Vagina (tissue), 2 donors: ENCODE measurements at places on chromosomes 3 and 15.

DNA sequence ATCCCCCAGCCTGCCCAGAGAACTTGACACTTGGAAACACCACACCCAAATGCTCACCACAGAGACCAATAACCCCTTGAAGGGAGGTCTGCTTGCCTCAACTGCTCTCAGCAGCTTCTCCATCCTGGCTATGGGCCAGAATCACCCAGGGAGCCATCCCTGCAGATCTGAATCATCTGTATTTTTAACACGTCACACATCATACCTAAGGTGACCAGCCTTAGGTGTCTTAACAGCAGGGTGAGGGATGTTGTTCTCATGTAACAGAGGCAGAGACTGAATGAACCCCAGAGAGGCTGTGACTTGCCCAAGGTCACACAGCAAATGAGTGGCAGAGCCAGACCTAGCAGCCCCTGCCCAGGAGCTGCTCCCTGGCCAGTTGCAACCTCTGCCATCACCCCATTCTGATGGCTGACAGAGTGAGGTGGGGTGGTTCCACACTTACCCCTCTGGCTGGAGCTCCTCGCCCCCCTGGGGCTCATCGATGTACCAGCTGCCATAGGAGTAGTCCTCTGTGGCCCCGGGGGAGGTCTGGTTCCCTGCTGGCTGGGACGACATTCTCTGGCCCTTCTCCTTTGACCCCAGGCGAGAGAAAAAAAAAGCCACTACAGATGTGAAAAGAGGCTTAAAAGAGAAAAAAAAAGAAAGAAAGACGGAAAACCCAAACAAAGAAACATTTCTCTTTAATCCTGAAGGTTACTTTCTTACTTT lies 722 bp downstream of the STRA6 start:
- no peak for DNase-seq
- H3K27ac ChIP-seq: peak overlapping the region; percentile 72
- H3K4me3 ChIP-seq: no peak overlapping the region

GRCh38 chr3:47344971-47345370 lies 35.9 kb upstream of the PTPN23 start:
- H3K4me3 ChIP-seq: no peak overlapping the region
- H3K36me3 ChIP-seq: no peaks in the 10 kb centered on the region
- H3K4me1 ChIP-seq: no peaks in the 10 kb centered on the region
- DNase-seq: no peak

- H3K27me3 ChIP-seq: no peaks in the 10 kb centered on the region
- no peak for DNase-seq
- H3K27ac ChIP-seq: no peak overlapping the region
- H3K4me1 ChIP-seq: no peaks in the 10 kb centered on the region
- H3K4me3 ChIP-seq: no peak overlapping the region
- H3K36me3 ChIP-seq: peaks cover 77% of the 10 kb centered on the region
Measured at GRCh38 chr3:42562047-42562907, 19.5 kb downstream of the SEC22C start.

DNA sequence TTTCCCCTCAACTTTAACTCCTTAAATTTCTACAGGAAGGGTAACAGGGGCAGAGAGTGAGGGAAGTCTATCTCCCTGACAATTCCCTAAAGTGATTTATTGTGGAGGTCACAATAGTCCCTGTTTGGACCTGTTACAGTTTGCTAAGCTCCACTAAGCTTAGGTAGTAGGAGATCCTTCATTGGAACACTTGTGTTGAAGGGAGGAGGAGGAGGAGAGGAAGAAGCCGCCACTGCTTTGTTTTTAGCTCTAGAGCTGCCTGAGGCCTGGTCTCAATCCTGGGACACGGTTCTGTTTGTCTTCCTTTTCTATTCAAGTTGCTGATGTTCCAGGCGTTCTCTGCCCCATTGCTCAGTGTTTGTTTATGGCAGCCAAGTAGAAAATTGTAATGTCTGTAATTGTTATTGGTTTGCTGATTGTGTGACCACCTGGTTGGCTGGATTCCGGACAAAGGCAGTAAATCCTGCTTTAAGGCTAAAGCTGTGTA lies 48.4 kb downstream of the HES1 start:
- H3K4me3 ChIP-seq: no peak overlapping the region
- no peaks in the 10 kb centered on the region for H3K27me3 ChIP-seq
- no peak for DNase-seq
- no peaks in the 10 kb centered on the region for H3K4me1 ChIP-seq
- H3K36me3 ChIP-seq: no peaks in the 10 kb centered on the region

GRCh38 chr3:175659670-175660350 lies 800.7 kb downstream of the NAALADL2 start:
- H3K27ac ChIP-seq: no peak overlapping the region
- H3K27me3 ChIP-seq: no peaks in the 10 kb centered on the region
- no peak overlapping the region for H3K4me3 ChIP-seq
- no peak for DNase-seq
- H3K4me1 ChIP-seq: no peaks in the 10 kb centered on the region
- H3K36me3 ChIP-seq: no peaks in the 10 kb centered on the region

DNA sequence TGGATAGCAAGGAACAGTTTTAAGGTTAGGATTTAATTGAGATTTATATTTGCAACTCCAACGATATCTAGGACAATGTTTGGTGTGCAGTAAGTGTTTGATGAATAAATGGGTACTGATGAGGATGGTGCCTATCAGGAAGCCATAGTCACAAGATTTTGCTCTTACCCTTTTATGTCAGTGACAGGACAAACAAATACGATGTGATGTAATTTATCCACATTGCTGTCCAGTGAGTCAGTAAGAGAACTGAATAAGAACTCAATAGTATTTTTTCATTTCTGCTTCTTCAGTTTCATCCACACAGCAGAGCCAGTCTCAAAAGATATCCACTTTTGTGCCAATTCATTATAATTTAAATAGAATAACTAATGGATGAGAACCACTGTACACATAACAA lies 18.5 kb downstream of the C3orf85 start:
- H3K4me3 ChIP-seq: no peak overlapping the region
- no peak overlapping the region for H3K27ac ChIP-seq
- no peaks in the 10 kb centered on the region for H3K27me3 ChIP-seq
- H3K4me1 ChIP-seq: no peaks in the 10 kb centered on the region

DNA sequence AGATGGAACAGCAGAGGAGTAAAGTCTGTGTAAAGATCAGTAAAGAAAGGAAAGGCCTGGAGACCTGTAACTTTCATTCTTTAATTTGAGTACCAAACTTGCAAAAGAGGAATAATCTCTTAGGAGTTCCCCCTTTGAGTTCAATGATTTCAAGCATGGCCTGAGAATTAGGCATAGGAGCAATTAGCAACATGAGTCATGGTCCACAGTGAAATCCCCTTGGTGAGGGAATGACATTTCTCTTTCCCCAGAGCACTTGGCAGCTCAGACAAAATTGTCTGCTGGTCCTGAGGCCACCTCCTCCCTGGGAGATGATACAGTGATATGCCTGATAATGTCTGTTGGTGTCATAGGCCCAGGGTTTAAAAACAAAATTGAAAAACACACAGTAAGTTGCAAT lies 81.4 kb upstream of the CRBN start:
- no peak overlapping the region for H3K27ac ChIP-seq
- DNase-seq: no peak
- no peaks in the 10 kb centered on the region for H3K4me1 ChIP-seq
- no peaks in the 10 kb centered on the region for H3K27me3 ChIP-seq
- no peaks in the 10 kb centered on the region for H3K36me3 ChIP-seq
- H3K4me3 ChIP-seq: no peak overlapping the region

GRCh38 chr3:24287755-24288450 lies 206.7 kb downstream of the THRB start:
- no peak overlapping the region for H3K4me3 ChIP-seq
- H3K27me3 ChIP-seq: no peaks in the 10 kb centered on the region
- peak overlapping the region; percentile 14 for H3K27ac ChIP-seq
- H3K36me3 ChIP-seq: no peaks in the 10 kb centered on the region
- no peak for DNase-seq

DNA sequence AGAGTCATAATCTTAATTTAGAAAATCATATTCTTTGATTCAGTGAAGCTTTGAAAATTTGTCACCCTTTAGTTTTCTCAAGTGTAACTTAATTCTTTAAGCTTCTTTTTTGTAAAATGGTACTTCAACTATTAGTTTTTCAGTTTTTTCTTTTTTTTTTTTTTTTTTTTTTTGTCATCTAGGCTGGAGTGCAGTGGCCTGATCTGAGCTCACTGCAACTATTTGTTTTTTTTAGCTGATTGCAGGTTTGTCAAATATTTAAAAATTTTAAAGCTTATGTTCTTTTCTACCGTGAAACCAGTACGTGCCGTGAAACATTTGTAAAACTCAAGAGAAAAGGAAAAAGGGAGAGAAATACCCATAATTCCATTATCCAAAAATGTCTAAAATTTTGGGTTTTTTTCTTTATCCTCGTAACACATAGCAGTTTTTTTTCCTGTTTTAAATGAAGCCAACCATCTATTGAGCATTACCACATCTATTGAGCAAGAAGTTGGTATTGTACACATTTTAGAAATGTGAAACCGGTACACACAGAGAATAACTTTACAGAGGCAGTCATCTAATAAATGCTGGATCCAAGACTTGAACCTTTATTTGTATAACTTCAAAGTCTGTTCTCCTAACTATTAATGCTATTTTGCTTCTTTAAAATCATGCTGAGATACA lies 25.7 kb downstream of the ECT2 start:
- no peak for DNase-seq
- H3K36me3 ChIP-seq: no peaks in the 10 kb centered on the region
- no peaks in the 10 kb centered on the region for H3K27me3 ChIP-seq
- no peaks in the 10 kb centered on the region for H3K4me1 ChIP-seq

GRCh38 chr3:76470285-76470684 lies 569.6 kb upstream of the ROBO2 start:
- no peak overlapping the region for H3K4me3 ChIP-seq
- H3K27ac ChIP-seq: no peak overlapping the region
- no peaks in the 10 kb centered on the region for H3K27me3 ChIP-seq
- no peaks in the 10 kb centered on the region for H3K36me3 ChIP-seq
- no peak for DNase-seq

DNA sequence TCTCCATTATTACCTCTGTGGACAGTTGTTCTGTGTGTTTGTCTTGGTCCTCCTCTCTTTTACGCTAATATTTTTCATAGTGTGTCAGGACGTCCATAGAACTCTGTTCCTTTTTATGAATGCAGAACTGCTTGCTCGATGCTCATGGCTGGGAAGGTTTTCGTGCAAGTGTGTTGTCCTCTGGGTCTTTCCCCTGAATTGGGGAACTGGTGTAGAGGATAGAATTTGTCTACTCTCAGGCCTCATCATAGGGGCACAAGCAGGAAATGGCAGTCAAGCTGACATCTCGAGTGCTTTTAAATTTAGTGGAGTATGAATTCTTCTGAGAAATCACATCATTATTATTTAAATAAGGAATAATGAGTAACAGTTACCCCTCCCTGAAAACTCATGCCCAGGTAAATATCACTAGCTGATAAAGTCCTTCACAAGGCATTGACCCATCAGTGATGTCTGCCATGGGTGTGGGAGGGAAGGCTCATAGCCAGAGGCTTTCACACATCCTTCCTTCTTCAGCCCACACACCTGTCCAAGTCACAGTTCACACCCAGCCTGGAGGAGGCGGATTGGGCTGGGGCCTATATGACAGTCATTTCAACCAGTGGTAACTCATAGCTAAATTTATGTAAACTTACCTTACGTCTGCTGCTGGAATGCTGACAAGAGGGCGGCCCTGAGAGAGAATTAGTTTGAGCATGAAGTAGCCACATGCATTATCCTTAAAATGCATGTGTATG lies 226.1 kb downstream of the PLCL2 start:
- H3K4me3 ChIP-seq: no peak overlapping the region
- no peaks in the 10 kb centered on the region for H3K36me3 ChIP-seq
- H3K27ac ChIP-seq: no peak overlapping the region

DNA sequence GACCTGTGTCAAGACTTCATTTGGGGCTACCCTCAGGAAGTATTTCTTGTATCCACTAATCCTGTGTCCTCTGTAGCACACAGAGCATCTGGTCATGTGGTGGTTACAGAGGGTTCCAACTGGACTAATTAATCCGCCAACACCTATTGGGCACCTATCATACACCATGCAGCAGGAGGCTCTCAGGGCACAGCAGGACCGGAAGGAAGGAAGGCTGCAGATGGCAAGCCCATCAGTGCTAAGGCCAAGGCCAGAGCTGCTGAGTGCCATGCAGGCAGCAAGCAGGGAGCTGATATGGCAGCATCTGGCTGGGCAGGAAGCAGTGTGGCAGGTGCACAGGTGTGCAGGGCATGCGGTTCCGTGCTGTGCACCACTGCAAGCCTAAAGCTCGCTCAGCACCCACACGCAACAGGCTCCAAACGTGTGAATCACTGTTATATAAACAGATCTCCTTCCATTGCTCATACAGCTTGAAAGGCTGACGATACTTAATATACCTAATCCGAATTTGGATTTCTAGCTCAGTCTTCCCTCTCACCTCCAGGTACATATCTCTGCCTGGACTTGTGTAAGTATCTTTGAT lies 64.4 kb upstream of the SNRPA1 start:
- no peaks in the 10 kb centered on the region for H3K36me3 ChIP-seq
- H3K27me3 ChIP-seq: no peaks in the 10 kb centered on the region
- no peaks in the 10 kb centered on the region for H3K4me1 ChIP-seq
- no peak overlapping the region for H3K27ac ChIP-seq

- H3K4me3 ChIP-seq: no peak overlapping the region
- H3K27me3 ChIP-seq: no peaks in the 10 kb centered on the region
- H3K4me1 ChIP-seq: no peaks in the 10 kb centered on the region
- H3K36me3 ChIP-seq: no peaks in the 10 kb centered on the region
Measured at GRCh38 chr15:31660816-31661215, 334.2 kb downstream of the KLF13 start.

DNA sequence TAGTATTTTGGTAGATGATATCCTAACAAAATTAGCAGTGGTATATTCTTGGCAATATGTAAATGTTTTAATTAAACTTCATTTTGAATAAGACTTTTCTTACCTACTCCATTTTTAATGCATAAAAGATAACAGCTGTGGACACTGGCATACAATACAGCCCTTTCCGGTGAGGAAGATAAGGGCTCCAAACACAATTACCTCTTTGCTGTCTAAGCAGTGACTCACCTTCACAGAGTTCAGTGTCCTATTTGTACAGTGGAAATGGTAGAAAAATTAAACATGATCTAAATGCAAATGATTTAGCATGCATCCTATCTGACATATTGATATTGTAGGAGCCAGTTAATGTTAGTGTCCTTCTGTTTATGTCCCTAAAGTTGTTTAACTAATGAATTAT lies 969.4 kb downstream of the PLOD2 start:
- no peak for DNase-seq
- H3K36me3 ChIP-seq: no peaks in the 10 kb centered on the region
- H3K27me3 ChIP-seq: no peaks in the 10 kb centered on the region
- H3K4me3 ChIP-seq: no peak overlapping the region
- no peaks in the 10 kb centered on the region for H3K4me1 ChIP-seq
- no peak overlapping the region for H3K27ac ChIP-seq

GRCh38 chr3:140341203-140341602 lies 336.7 kb upstream of the TRIM42 start:
- no peak for DNase-seq
- H3K4me3 ChIP-seq: no peak overlapping the region
- H3K36me3 ChIP-seq: no peaks in the 10 kb centered on the region
- no peaks in the 10 kb centered on the region for H3K4me1 ChIP-seq
- no peak overlapping the region for H3K27ac ChIP-seq
- no peaks in the 10 kb centered on the region for H3K27me3 ChIP-seq

DNA sequence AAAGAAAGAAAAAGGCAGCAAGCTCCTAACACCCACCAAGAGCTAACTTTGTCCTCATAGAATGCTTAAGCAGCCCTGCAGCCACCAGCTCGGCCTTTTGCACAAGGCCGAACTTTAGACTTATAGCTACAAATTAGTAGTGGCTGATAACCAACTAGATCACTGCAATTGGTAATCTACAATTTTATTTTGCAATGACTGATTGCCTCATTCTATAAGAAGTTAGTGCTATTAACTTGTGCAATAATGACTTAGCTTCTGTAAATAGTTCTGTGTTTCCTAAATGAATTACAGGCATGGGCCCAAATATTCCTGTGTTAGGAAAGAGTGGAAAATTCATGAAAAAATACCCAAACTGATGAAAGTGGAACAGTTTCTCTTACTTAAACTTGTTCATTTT lies 284.8 kb upstream of the CFAP20DC start:
- no peaks in the 10 kb centered on the region for H3K27me3 ChIP-seq
- no peak overlapping the region for H3K4me3 ChIP-seq
- H3K4me1 ChIP-seq: no peaks in the 10 kb centered on the region
